ENCODE measurements at places on chromosomes 1 and 21.
A peak's percentile ranks its signal among the peaks of the same experiment; 100 is the strongest.

DNA sequence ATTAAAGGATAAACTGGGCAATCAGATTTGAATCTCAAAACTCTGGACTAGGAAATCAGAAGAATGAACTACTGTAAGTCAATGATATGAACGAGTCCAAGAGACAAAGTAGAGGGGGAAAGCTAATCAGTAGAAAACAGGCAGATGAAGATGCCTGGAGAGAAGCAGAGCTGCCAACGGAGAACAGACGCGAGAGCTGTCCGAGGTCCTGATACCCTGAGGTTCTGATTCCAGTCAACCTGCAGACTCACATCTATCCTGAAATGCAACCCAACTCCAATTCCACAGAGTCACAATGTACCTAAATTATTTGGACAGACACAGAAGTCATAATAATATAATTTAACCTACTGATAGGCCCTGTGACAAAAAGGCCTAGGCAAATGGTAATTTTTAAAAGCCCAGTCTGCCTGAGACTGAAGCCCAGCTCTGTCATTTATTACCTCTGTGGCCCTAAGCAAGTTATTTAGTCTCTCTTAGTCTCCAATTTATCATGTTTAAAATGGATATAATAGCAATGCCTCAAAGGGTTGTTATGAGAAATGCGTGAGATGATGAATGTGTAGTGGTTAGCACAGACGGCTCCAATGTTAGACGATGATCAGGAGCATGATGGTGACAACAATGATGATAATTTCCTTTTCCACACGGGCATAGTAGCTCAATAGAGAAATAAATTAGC is 33.4 kb downstream of the RGS7 start:
- no peak for DNase-seq

DNA sequence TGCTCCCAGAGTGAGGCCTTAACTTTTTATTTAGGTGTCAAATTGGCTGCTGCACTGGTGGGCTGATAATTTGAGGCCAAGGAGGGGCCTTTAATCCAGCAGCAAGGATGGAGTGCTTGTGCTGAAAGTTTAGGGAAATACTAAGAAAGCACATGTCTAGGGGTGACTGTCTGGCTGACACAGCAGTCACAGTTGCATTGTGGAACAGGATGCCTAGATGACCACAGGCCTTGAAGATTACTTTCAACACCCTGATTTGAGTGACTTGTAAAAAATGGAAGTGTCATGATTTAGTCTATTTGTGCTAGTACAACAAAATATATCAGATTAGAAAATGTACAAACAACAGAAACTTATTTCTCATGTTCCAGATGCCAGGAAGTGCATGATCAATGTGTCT is 57.7 kb downstream of the ZNF697 start:
- DNase-seq = no peak

- no peak for DNase-seq
Observed at GRCh38 chr21:44348861-44349260, 4.6 kb upstream of the TRPM2 start.

DNA sequence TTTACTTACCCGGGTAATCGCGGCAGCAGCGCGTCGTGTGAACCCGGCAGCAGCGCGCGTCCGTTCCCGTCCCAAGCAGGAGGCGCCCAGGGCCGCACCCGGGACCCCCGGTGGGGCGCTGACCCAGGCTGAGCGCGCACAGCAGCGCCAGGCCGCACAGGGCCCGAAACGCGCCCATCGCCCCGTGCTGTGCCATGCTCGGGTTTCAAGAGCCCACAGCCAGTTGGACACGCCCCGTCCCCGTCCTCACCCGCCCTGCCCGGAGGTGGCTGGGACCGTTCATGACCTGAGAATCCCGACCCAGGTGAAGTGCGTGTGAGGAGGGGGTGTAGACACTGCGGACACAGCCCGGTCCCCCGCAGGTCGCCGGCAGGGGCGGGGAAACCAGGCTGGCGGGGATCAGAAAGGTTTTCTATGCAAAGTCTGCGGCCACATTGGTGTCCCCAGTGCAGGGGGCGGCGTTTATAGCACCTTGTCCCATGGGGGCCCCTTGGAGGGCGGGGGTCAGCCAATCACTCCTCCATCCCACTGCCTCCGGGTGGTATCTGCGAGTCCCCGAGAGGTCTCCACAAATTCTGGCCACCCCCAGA is at the start of gene TNFRSF18:
TSS of gene TNFRSF18 (minus strand) at position 217 of the 590 bp plus-strand sequence. CDS start at position 196, 21 bp downstream.
- no peak for DNase-seq

- no peak for DNase-seq
Observed at GRCh38 chr1:219465212-219466093, 147.5 kb downstream of the ZC3H11B start.

DNA sequence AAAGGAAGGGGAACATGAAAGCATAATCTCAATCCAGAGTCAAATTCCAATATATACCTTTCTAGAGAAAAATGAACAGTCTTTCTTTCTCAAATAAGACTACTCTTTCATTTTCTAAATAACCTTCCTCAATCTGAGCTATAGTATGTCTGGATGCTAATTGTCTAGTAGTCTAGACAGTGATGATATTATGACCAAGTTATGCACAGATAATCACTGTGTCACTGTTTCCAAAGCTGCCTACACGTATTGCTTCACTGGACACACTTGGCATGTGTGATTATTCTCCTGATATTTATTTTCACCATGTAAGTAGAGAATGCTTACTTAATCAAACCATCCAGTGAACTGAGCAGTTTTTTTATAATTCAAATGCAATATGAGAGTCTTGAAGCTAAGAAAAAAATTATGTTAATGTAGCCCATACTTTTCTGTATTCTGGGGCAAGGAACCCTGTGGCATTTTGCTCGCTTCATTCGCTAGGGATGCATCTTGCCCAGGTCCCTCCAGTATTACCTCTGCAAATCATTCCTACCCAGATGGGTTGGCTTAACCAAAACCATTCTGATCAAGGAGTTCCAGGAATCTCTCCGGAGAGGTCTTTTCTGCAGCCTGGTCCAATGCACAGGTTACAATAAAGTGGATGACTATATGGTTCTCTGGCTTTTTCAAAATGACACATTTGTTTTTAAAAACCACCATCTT is 303.1 kb upstream of the RUNX1 start:
- DNase-seq = no peak

GRCh38 chr1:111471012-111471411 is 2.8 kb upstream of the C1orf162 start:
- DNase-seq = peak; percentile 11

GRCh38 chr1:3775490-3776230 is 3.1 kb downstream of the SMIM1 start:
- DNase-seq = peak; percentile 25

DNA sequence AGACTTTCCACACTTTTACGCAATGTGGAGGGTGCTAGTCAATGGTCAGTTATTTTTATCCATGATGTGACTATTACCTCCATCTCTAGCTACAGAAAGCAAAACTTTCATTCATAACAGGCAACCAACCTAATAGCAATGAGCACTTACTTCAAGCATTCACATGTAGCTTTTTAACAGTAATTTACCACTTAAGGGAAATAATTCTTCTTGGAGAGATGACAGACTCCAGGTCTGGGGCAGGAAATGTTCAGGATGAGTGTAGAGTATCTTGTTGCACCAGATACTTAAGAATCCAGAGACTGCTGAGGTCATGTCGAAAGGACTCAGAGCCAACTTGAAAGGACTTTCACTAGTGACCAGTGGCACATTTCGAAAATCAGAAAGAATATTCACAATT is 347.6 kb downstream of the CHRM3 start:
- DNase-seq = no peak

DNA sequence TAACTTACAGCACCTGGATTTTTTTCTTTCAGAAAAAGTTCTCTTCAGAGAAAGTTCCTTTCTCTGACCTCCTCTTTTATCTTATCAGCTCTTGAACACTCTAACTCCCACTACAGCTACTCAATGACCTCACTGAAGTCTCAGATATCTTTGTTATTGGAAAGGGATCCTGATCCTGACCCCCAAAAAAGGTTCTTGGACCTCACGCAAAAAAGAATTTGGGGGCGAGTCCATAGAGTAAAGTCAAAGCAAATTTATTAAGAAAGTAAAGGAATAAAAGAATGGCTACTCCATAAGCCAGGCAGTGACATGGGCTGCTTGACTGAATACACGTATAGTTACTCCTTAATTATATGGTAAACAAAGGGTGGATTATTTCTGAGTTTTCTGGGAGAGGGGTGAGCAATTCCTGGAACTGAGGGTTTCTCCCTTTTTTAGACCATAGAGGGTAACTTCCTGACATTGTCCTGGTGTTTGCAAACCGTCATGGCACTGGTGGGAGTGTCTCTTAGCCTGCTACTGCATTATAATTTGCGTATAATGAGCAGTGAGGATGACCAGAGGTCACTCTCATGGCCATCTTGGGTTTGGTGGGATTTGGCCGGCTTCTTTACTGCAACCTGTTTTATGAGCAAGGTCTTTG is 44.2 kb downstream of the WDR64 start:
- no peak for DNase-seq

- no peak for DNase-seq
Observed at GRCh38 chr1:46183079-46183847, 7.0 kb upstream of the P3R3URF start.

- no peak for DNase-seq
Observed at GRCh38 chr1:72278461-72278860, 3.9 kb downstream of the NEGR1 start.

DNA sequence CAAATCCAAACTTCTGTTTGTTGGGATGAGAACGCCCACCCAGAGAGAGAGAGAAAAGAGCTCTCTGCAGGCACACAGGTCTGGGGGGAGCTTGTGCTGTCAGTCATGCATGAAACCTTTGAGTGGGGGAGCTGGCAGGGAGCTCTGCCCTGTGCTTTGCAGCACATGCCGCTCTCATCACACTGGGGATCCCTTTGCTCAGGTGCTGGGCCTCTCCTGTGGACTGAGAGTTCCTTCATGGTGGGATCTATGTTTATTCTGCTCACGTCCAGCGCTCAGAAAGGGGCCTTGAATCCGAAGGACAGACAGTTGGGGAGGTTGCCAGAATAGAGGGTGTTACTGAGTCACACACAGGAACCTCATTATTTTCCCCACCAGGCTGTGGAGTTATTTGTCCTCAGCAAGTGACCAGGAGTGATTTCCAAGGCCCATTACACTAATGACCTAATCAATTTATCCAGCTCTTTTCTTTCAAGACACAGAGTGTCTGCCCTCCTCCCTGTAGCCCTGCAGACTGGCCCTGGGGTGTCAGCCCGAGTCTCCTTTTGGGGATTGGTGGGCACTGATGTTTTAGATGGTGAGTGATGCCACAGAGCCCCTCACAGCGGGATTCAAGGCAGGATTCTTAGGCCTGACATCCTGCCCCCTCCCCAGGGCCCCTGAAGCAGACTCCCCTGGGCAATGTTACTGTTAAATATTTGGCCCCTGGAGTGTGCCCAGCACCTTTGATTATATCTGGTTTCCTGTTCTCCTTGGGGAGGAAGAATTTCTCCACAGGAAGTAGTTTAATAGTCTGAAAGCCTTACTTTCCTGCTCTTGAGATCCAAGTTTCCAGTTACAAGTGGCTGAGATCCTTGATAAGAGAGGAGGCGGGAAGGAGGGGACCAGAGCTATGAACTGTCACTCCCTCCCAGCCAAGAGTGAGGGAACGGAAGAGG is 22.3 kb downstream of the MYBPH start:
- DNase-seq = no peak

GRCh38 chr1:236009857-236010256 is 55.0 kb downstream of the NID1 start:
- no peak for DNase-seq

GRCh38 chr1:151479462-151479861 is 20.2 kb upstream of the POGZ start:
- DNase-seq = no peak

DNA sequence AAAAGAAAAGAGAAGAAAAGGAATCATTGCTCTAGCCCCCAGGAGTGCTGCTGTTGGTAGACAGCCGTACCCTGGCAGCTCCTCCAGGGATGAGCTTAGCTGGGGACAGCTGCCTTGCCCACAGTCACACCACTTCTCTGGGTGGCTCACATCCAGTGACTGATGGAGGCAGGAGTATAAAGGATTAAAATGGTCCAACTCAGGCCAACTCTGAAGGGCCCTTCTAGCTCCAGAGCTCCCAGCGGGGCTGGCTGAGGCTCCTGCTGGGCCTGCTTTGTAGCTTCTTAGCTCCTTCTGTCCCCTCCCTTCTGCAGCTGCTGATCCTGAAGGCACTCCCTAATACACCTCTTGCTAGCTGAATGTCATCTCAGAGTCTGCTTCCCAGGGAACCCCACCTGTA is 4.4 kb downstream of the CITED4 start:
- DNase-seq = no peak

DNA sequence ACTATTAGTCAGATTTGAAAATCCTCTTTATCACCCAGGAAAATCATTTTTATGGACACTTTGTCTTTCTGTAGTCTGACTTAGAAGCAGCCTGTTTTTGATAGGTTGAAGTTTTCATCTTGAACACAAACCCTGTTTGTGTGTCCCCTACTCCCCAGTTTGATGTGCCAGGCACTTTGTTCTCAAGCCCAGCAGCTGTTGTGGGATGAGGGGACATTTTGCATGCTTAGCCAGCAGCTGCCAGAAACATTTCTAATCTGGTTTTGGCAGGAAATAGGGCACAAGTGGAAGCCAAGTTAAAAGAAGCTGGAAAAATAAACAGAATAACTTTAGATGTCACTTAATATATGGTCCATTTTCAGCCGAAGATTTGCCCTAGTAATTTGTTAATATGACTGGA is 29.9 kb downstream of the ACTN2 start:
- no peak for DNase-seq

GRCh38 chr1:46616277-46617107 is at the start of gene MOB3C:
Gene MOB3C (minus strand): TSS chr1:46616811. CDS start chr1:46613321, 3,490 bp downstream.
- DNase-seq = peak; percentile 34

DNA sequence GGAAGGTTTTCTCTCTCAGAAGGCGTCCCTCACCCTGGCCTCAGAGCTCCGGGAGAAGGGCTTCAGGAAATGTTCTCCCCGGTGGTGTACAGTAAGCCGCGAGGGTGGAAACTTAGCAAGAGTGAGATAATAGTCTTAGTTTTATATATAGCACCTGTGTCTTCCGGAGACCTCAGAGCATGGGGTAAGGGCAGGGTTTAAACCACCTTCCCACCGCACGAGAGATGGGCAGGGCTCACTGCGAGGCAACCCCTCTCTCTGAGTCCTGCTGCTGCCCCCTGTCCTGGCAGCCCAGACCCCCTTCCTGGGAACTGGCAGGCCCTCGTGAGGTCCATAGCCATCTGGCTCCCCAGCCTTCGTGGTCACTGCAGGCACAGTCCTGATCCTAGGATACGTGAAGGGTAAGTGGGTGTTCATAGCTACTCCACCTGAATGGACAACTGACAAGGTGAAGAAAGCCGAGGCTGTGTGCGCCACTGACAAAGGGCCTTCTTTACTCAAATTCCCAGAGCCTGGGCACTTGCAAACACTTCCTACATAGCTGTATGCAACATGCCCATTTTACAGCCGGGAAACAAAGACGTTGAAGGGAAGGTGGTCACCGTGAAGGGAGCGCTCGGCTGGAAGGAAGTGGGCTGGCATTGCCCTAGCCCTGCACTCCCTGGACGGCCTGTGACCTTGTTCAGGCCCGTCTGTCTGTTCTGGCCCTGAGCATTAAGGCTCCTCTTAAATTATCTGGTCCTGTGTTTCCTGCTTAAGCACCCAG is 26.9 kb downstream of the ITPKB start:
- DNase-seq = no peak

GRCh38 chr1:230279583-230279945 is 146.6 kb downstream of the PGBD5 start:
- no peak for DNase-seq

- DNase-seq = no peak
Observed at GRCh38 chr1:68128157-68128556, 77.7 kb upstream of the DIRAS3 start.
